NCI-H2029 treated with DMSO at 0.1 percent for 48 hours (cell line): ENCODE measurements at places on chromosomes 2 and 18.
A peak's percentile ranks its signal among the peaks of the same experiment; 100 is the strongest.

DNA sequence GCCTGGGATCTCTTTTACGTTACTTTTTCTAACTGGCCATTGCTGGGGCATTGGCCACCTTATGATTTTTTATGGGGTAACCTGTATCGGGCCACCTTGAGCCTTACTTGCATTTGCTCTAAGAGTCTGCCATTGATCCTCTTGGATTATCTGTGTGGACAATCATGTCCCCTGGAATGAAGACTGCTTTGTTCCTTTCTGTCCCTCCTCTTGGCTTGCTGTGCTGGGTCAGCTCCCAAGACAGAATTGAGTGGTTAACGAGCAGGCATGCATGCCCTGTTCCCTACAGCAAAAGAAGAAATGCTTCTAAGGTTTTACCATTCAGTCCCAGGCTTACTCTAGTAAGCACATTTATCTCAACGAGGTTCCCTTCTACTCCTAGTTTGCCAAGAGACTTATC, 46.3 kb downstream of the MAL start:
- no peak for DNase-seq

GRCh38 chr2:45741161-45741850, 89.8 kb downstream of the PRKCE start:
- DNase-seq, result no peak

DNA sequence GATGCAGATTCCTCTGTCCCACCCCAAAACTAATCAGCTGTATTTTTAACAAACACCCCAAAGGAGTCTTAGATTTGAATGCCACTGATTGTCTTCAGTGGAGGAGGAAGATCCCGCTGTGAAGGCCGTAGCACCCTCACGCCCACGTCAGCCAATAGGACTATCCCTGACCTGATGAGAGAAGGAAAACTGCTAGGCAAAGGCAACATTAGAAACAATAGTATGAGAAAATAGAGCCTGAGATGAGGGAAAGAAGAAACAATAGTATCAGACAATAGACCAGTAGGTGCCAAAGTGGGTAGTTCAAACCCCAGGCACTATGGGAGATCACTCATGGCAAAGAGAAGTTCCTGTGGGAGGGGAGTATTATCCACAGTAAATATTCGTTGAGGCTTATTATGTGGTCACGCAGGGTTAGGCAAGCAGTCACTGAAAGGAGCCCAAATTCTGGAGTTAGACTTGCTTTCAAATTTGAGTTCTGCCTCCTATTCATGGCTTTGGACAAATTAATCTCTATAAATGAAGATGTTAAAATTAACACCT, 2.8 kb downstream of the PCBP1 start:
- no peak for DNase-seq

GRCh38 chr2:1777781-1778180, 33.5 kb upstream of the PXDN start:
- DNase-seq, result no peak

DNA sequence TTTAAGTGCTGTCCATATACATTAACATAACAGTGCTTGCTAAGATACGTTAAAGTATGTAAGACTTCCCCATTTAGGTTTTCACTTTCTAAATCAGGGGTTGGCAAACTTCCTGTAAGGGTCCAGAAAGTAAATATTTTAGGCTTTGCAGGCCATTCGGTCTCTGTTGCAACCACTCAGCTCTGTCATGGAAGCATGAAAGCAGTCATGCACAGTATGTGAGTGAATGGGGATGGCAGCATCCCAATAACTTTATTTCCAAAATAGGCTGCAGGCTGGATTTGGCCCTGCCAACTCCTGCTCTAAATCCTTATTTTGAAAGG, 128.7 kb downstream of the PLA2R1 start:
- DNase-seq, result no peak

GRCh38 chr2:31140151-31140550, 1.9 kb upstream of the GALNT14 start:
- DNase-seq, result no peak

- no peak for DNase-seq
Observed at GRCh38 chr2:74072565-74072964, 75.1 kb downstream of the BOLA3 start.

DNA sequence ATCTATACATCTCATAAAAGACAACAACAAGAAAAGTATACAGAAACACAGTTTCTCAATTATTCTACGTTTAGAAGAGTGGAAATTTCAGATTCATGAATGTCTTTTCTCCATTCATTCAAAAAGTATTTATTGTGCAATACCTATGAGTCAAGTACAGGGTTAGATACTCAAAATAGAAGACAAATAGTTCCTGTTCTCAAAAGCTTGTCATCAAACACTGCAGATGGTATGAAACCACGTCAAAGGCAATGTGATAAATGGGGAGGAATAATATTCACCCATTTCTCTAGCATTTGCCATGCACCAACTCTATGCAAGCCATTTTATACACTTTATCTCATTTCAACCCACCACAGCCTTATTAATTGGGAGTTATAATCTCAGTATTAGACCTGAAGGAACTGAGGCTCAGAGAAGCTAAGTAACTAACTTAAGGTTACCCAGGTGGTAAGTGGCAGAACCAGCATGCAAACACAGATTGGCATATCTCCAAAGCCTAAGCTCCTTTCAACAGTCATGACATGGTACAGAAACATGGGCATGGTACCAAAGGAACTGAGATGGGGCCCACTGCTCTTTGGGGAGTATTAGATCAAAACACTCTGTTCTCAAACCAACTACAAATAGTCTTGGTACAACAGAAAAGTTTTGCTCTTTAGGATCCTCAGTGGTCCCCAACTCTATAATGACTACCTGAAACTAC, 67.2 kb upstream of the NPAS2 start:
- no peak for DNase-seq

DNA sequence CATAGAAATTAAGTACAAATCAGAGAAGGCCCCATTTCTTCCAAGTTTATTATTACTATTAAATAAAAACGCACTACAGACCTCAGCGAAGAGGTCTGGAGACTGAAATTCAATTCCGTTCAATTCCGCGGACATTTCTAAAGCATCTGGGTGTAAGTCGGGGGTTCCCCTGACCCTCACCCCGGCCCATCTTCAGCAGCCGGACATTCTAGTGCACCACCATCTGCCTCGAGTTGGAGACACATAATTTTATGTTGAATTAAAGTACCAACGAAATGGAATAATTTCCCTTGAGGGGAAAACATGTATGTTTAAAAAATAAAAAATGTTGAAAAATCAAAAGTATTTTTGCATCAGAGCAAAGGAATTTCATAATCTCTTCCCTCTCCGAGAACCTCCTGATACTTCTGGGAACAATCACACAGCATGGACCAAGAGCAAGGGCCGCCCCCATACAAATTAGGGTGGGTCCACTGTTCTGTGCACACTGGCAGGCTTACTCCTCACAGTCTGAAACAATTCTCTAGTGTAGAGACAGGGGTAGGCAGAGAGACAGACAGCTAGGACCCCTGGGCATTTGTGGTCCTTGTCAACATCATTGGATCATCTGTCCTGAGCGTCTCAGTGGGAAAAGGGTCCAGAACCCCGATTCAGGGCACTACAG, 29.3 kb downstream of the MBP start:
- no peak for DNase-seq

- DNase-seq, result no peak
Observed at GRCh38 chr2:174686430-174686829, 77.8 kb downstream of the CHRNA1 start.

GRCh38 chr2:111633189-111633588, 250.8 kb downstream of the ANAPC1 start:
- DNase-seq, result no peak

DNA sequence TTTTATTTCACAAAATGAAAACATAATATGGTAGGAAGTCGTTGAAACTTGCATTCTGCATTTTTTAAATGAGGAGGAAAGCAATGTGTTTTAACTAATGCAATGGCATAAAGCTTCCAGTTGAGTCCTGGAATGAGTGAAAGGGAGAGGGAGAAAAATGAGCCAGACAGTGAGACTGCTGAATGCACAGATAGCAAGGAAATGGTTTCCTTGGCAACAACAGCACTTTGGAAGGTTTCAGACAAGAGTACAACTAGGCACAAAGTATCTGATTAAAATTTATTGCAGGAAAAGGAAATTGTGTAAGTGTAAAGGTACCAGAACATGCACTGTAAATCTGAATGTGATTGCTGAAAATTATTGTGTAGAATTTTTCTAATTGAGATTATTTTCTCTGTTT, 320.1 kb upstream of the KYNU start:
- no peak for DNase-seq

DNA sequence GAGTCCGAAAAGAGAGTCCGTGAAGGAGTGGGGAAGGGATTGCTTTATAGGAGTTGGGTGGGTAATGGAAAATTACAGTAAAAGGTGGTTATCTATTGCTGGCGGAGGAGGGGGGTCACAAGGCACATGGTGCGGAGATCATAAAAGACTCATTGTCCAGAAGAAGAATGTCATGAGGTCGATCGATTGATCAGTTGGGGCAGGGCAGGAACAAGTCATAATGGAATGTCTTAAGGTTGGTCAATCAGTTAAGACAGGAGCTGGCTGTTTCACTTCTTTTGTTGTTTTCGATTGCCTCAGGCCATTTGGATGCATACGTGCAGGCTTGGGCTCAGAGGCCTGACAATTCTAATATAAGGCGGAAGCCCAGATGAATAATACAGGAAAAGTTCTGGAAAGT, 473.0 kb upstream of the TNP1 start:
- no peak for DNase-seq

- no peak for DNase-seq
Observed at GRCh38 chr18:59026831-59027410, 112.8 kb upstream of the SEC11C start.

- no peak for DNase-seq
Observed at GRCh38 chr18:34710458-34710914, 388 bp downstream of the DTNA start.

DNA sequence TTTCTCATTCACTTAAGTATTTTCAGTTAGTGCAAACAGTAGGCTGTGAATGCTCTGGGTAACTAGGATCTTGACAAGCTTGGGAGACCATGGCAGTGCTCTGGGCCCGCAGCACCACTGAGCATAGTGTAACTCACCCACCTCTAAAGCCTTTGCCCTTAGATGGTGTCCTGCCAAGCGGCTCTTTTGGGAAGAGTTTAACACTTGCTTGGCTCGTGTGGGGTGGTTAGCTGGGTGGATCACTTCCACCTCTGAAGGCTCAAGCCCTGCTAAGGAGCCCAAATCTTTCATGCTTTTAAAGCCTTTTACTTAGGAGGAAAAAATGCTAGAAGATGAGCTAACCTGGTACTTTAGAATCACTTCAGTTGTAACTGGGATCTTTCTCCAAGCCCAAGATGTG, 33.9 kb downstream of the PTPN18 start:
- DNase-seq, result no peak

GRCh38 chr18:75130591-75131328, 78.2 kb downstream of the PTGR3 start:
- DNase-seq, result no peak

GRCh38 chr2:80591233-80591632, 286.7 kb upstream of the LRRTM1 start:
- no peak for DNase-seq

DNA sequence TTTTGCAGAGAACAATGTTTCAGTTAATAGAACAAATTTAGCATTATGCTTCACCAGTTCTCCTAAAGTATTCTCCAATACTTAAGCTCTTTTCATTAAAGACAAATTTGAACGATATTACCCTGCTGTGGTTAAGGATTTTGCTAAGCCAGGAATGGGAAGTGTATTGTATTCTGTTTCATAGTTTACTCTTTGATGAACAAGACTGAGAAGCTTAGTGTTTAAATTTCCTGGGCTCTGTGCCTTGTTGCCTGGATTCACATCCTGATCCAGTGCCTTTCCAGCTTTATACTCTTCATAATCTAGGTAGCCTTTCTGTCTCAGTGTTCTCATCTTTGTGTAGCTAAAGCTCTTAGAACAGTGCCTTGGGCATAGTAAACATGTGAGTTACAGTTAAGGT, 58.6 kb upstream of the GLS start:
- DNase-seq, result no peak

- DNase-seq, result no peak
Observed at GRCh38 chr18:75809926-75810255, 382.4 kb upstream of the SMIM21 start.

DNA sequence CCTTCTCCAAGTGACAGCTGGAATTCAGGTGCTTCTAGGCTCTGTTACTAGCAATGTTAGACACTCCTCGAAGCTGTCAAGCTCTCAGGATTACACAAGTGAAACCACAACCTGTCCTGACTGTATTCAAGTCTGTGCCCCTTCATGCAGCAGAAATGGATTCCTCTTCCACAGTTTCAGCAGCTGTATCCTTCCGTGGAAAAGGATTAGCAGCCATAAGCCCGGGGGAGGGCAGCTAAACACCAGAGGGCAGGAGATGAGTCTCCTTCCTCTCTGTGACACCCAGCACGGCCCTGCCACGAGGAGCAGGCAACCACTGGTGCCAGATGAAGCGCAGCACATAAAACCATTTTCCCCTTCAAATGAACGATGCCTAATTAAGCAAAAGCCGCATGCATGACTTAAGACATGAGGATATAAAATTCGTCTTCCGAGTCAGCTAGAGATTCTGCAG, 1.2 kb downstream of the ST3GAL5 start:
- no peak for DNase-seq

- no peak for DNase-seq
Observed at GRCh38 chr2:210548878-210549384, 7.5 kb upstream of the CPS1 start.

DNA sequence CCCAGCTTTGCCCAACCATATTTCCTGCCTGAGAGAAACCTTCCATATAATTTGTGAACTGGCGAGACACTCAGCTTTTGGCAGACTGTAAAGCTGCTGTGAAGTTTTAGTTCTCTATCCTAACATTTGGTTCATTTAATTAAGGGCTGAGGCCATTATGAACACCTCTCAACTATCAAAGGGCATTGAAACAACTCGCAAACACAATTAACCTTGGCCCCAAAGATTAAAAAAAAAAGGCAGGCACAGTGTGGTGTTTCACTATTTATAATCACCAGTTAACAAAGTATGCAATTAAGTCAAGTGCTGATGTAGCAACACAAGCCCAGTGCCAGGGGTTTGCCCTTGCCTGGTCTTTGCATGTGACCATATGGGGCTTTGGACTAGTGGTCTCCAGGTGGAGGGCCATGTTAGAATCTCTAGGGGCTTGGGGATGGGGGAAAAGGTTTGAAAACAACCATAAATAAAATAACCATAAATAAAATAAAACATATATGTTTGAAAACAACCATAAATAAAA, 297.6 kb upstream of the SKOR2 start:
- DNase-seq, result no peak

GRCh38 chr2:192090911-192091310, 103.8 kb downstream of the TMEFF2 start:
- no peak for DNase-seq

DNA sequence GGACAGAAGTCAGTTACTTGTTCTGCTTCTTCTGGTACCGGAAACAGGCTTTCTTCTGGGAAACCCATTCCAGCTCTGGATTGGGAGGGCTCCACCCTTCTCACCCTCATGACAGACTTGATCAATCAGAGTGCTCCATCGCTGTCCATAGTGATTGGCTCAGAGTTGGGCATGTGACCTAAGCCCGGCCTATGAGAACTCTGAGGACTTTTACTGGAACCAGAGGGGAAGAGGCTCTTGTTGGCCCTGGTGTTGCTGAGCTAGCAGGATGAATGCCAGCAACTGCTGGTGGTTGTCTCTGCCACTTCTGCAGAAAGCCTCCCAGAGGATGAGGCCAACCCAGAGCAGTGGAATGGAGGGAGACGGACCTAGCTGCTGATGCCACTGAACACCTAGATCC, 33.3 kb downstream of the TMEM37 start:
- peak; percentile 14 for DNase-seq

- DNase-seq, result no peak
Observed at GRCh38 chr2:60450488-60450887, 103.0 kb downstream of the BCL11A start.

- DNase-seq, result no peak
Observed at GRCh38 chr2:136738044-136738443, 27.3 kb upstream of the THSD7B start.

GRCh38 chr18:10930076-10930475, 219.3 kb downstream of the PIEZO2 start:
- DNase-seq, result no peak
